HepG2 (cell line): ENCODE measurements at places on chromosomes 1 and 21. TPM values are rescaled to one million over a fixed set of nuclear protein-coding genes. Genes with fewer than 3 reads are reported as not detected.
A peak's percentile ranks its signal among the peaks of the same experiment; 100 is the strongest.

DNA sequence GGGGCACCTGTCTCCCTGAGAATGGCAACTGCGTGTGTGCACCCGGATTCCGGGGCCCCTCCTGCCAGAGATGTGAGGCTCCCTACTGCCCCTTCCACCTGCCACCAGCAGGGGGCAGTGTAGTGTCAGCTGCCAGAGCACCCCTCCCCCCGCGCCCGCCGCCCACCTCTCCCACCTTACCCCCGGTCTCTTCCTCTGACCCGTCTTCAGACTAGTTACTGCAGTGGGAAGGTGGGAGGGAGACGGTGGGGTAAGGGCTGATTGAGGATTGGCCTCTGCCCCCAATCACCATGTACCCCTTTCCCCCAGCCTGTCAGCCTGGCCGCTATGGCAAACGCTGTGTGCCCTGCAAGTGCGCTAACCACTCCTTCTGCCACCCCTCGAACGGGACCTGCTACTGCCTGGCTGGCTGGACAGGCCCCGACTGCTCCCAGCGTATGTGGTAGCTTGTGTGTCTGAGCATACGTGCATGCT is 10.1 kb upstream of the LRRC71 start:
- H3K4me3 ChIP-seq, result no peak overlapping the region
- peak; percentile 23 for DNase-seq
- peaks cover 42% of the 10 kb centered on the region; the same call in 2 of the 3 replicates for H3K27me3 ChIP-seq
- peaks cover 15% of the 10 kb centered on the region for H3K4me1 ChIP-seq
- H3K27ac ChIP-seq, result no peak overlapping the region

DNA sequence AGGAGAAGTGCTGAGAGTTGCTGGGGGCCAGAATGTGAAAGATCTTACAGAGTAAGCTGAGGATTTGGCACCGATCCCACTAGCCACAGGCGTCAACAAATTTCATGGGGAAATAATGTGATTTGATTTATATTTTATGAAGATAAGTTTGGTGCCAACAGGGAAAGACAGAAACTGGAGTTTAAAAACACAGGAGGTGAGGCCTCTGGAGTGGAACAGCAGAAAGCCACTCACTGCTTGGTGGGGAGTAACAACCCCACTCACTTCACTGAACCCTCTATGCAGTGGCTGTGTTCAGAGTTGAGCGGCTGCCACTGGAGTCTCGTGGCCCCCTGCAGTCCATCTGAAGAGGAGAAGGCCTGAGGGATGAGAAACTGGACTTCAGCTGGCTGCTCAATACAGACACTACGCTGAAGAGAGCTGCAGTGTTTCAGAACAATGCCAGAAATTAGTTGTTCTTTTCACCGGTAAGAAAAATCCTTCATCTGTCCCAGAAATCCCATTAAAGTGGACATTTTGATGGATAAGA is 48.0 kb upstream of the RXRG start:
- no peaks in the 10 kb centered on the region for H3K27me3 ChIP-seq
- H3K36me3 ChIP-seq, result no peaks in the 10 kb centered on the region
- H3K27ac ChIP-seq, result no peak overlapping the region
- H3K4me1 ChIP-seq, result peaks cover 17% of the 10 kb centered on the region
- DNase-seq, result no peak

OR2T35 gene
- total RNA-seq, result not detected in 2 replicates

PCAT6 gene
- total RNA-seq, result 0.55 and 0.60 TPM in 2 replicates

BEST4 gene
- 1.4 TPM in 2 replicates for total RNA-seq

GPR3 gene
- 0.88 and 1.00 TPM in 2 replicates for total RNA-seq
